ENCODE measurements at places on chromosomes 4 and X.

GRCh38 chr4:17013382-17014006 lies 115.0 kb upstream of the LDB2 start:
- DNase-seq: no peak

GRCh38 chr4:44462259-44462658 lies 13.7 kb upstream of the KCTD8 start:
- no peak for DNase-seq

- DNase-seq: peak; percentile 24
Measured at GRCh38 chrX:101759000-101759399, 99.3 kb upstream of the ARMCX2 start.

GRCh38 chr4:78644744-78645330 lies 93.3 kb downstream of the ANXA3 start:
- DNase-seq: peak; percentile 42

Measured in stimulated activated CD4-positive, alpha-beta T cell treated with anti-CD3 and anti-CD28 coated beads, Interleukin-4, amount 100 ng/mL, for 24 hours (primary cell).